ENCODE measurements at places on chromosomes 6 and 20.

GRCh38 chr20:22577515-22578220 lies 6.7 kb downstream of the FOXA2 start:
- no peak for DNase-seq

GRCh38 chr6:39707962-39708683 lies 17.1 kb downstream of the KIF6 start:
- DNase-seq = no peak

DNA sequence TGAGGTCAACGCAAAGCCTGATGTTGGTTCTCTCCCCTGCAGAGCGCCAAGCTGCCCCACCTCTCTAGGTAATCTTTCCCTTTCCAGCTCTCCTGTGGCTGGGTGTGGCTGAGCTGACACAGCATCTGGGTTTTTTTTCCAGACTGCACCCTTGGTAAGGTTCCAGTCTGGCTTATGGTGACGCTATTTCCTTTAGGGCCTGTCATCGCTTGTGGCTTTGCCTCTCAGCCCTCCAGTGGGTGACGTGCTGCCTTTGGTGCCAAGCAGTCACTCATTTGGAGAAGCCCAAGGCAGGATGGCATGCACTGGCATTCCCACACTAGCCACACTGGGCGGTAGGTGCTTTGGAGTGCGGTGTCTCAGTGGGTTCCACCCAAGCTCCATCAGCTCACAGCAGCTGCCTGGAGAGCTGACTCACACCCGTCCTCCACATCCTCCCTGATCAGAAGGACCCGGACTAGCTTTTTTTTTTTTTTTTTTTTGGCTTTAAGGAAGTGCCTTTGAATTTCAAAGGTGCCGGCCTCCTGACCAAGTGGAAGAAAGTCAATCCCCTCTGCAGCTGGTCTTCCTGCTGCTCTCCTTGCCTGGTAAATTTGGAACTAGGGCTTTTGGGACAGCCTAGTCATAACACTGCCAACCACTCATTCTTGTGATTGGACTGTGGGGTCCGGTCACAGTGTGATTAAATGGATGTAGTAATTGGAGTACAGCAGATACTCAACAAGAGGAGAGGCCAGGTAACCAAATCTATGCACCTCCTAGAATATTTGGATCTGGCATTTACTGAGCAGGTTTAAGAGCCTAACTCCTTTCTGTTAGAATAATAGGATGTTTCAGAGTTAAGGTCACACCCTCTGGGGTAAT lies 153.6 kb downstream of the CD83 start:
- no peak for DNase-seq

GRCh38 chr6:2854396-2854982 lies 12.8 kb upstream of the SERPINB1 start:
- DNase-seq = no peak

GRCh38 chr6:110102411-110102810 lies 77.1 kb downstream of the WASF1 start:
- no peak for DNase-seq

DNA sequence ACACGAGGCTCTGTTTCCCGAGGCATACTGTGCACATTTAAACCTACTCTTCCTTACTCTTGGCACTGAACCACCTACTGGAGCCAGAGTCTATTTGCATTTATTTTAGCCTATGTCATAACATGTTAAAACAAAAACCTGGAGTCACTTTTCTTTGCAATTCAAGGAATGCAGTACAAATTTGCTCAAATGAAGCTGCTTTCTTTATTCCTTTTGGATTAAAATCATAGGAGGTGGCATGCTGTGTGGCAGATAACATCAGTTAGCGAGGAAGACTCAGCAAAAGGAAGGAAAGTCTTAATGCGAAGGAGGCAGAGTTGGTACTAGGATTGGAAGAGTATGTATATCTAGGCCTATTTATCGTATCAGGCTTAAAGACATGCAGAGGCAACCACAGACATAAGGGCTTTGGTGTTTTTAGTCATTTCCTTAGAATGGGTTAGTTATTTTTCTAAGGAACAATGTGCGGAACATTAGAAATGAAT lies 92.9 kb downstream of the SAMD3 start:
- DNase-seq = no peak

- DNase-seq = no peak
These were observed 155.5 kb upstream of the SIM1 start for GRCh38 chr6:100620085-100620840.

DNA sequence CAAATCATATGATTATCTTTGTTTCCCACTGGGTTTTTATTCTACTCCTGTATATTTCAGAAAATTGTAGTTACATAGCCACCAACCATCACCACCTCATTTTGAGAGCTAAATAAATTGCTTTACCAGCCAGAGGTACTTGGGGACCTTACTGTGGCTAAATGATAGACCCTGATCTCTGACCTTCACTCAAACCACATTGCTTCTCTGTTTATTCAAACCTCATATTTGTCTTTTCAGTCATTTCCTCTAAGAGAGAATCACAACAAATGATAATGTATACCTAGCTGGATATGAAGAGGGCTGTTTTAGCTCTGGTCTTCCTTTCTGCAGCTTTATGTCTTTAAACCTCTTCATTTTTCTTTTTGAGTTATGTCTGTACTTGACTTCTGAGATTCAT lies 142.8 kb downstream of the ADGB start:
- no peak for DNase-seq

- no peak for DNase-seq
These were observed 5.6 kb downstream of the MYLK2 start for GRCh38 chr20:31824554-31825313.

DNA sequence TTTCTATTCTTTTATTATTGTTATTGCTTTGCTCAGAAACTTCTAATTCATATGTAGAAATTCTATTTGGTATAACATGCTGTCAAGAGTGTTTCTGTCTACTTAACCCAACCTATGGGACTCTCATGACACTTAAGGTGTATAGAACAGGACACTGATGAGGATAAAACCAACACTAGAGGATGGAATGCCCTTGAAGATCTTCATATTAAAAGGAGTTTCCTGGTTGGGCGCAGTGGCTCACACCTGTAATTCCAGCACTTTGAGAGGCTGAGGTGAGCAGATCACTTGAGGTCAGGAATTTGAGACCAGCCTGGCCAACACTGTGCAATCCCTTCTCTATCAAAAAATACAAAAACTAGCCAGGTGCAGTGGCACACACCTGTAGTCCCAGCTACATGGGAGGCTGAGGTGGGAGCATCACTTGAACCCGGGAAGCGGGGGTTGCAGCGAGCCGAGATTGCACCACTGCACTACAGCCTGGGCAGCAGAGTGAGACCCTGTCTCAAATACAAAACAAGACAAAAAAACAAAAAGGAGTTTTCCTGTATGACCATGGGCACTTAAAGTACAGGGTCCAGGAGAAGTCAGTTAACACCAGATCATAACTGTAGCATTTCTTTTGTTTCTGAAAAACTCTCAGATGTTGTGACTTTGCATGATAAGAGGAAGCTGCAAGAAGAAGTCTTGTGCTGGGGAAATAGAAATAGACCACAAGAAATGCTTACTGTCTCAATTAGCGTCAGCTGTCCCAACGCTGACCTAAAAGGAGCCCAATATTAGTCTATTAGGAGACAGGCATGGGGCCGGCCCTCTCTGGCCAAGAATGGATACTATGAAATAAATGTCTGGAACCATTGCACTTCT lies 38.9 kb upstream of the CD2AP start:
- DNase-seq = no peak

- DNase-seq = no peak
These were observed 102.3 kb upstream of the IMPG1 start for GRCh38 chr6:76174722-76175121.

- DNase-seq = no peak
These were observed 19.9 kb downstream of the PXT1 start for GRCh38 chr6:36422714-36423100.

DNA sequence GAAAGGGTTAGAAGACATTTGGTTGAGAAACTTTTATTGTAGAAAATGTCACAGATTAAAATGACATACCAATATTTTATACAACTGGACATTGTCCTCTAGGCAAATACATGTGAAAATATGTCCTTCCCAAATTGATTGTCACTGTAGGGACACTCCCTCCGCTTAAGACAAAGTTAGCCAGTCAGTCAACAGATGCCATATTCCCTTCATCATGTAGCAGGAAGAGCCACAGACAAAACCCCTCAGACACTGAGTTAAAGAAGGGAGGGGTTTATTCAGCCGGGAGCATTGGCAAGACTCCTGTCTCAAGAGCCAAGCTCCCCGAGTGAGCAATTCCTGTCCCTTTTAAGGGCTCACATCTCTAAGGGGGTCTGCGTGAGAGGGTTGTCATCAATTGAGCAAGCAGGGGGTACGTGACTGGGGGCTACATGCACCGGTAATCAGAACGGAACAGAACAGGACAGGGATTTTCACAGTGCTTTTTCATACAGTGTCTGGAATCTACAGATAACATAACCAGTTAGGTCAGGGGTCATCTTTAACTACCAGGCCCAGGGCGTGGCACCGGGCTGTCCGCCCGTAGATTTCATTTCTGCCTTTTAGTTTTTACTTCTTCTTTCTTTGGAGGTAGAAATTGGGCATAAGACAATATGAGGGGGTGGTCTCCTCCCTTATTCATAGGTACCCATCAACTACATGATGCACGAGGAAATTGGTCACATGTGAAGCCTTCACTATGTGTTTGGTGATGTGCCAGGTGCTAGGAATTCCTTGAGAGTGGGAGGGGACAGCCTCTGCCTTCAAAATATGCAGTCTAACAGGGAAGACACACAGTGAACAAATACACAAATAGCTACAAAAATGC lies 155.7 kb upstream of the CDYL start:
- DNase-seq = no peak

GRCh38 chr6:2763345-2763841 lies 1.8 kb upstream of the WRNIP1 start:
- DNase-seq = no peak

- no peak for DNase-seq
These were observed 66.7 kb downstream of the GCNT2 start for GRCh38 chr6:10587656-10588406.

- no peak for DNase-seq
These were observed 205.9 kb downstream of the ZMYND8 start for GRCh38 chr20:47150403-47151152.

GRCh38 chr20:19813846-19814640 lies 56.0 kb downstream of the RIN2 start:
- no peak for DNase-seq

DNA sequence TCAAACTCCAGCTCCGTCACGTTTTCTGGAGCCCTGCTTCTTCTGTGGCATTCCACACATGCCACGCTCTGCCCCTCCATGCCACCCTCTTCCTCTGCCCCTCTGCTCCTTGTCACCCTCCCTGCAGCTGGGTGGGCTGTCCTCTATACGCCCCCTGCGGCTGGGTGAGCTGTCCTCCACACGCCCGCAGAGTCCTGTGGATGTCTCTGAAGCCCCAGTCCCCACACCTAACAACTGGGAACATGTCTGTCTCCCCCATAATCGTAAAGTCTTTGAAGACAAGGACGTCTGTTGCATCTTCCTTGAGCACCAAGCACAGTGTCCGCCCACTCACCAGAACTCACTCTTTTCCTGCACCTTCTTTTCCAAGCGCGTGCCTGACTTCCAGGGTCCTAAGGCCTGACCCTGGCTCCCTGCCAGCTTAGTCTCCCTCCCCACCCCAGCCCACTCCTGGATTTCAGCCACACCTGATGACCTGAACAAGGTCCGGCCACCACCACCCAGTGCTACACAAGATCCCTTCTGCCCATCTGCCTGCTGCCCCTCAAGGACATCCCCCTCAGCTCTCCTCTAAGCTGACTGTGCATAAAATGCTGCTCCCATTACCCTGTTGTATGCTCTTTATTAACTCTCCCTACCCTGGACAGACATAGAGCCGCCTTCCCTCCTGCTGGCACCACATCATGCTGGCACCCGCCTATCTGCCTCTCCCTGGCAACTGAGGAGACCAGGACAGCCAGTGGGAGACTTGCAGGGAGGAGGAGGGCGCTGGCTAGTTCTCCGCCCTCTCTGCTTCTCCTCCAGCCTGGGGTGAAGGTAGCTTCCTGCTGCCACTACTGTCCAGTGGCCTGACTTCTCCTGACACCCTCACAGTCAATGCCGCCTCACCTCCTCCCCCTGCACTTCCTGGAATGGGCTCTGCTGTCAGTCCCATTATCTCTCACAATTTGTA lies 10.7 kb upstream of the PRR18 start:
- no peak for DNase-seq
